Stimulated activated CD8-positive, alpha-beta memory T cell treated with anti-CD3 and anti-CD28 coated beads, Interleukin-4, amount 100 ng/mL, for 24 hours (primary cell): ENCODE measurements at places on chromosomes 13 and 19.

DNA sequence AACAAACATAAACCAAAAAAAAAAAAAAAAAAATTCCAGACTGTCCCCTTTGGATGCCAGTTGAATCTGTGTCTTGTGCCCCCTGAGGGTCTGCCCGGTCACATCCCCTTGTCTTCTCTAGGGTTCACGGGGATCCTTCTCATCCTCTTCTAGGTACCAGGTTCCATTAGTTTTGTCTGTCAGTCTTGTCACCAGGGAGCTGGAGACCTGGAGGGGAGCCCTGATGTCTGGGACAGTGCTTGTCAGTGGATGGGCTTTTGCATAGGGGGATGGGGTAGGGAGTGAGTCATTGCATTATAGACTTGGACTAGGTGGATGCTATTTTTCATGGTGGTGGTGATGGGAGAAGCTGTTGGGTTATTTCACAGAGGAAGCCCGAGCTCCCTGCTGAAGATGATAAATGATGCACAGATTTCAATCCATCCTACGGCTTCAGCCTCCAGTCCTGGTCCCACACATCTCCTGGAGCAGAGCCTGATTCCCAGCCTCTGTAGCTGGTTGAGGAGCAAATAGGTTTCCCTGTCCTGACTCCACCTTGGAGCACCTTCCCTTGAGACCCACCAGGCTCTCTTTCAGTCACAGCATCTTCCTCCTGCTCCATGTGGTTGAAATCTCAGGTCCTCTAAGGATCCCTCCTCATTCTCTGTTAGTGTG, 26.0 kb downstream of the WTIP start:
- no peak for DNase-seq

- no peak for DNase-seq
These were observed 1979.9 kb upstream of the PRR20A start for GRCh38 chr13:55160867-55161266.

DNA sequence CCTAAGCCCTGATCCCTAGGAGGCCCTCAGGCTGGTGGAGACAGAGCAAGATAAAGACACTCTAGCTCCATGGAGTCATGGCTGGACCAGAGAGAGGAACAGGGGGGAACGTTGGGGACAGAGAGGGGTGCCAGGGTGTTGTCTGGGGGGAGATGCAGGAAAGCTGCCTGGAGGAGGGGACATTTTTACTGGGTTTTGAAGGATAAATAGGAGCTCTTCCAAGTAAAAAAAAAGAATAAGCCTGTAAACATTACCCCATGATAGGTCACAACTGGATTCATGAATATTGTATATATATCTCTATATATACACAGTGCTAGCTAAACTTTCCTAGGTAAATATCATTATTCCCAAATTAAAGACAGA, 714 bp downstream of the HSH2D start:
- DNase-seq = no peak

DNA sequence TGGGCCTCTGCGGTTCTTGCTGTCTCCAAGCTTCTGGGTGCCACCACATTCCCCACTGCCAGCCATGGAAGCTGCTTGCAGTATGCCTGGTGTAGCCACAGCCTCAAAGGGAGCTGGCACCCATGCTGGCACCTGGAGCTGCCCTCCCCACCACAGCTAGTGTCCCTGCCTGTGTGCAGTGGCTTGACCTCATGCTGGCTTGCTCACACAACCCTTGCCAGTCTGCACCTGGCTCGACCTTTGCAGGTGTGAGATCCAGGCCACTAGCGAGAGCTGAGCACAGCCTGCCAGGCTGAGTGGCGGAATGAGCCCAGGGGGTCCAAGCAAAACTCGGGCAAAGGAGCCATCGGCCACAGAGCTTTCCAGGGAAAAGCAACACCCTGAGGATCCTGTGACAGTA, 236.7 kb upstream of the CSNK1A1L start:
- DNase-seq = no peak

- no peak for DNase-seq
These were observed 125.3 kb downstream of the TM9SF2 start for GRCh38 chr13:99626461-99627082.

GRCh38 chr13:40596484-40596883, 70.0 kb downstream of the FOXO1 start:
- no peak for DNase-seq

- no peak for DNase-seq
These were observed 26.8 kb downstream of the CERS1 start for GRCh38 chr19:18869023-18869618.

DNA sequence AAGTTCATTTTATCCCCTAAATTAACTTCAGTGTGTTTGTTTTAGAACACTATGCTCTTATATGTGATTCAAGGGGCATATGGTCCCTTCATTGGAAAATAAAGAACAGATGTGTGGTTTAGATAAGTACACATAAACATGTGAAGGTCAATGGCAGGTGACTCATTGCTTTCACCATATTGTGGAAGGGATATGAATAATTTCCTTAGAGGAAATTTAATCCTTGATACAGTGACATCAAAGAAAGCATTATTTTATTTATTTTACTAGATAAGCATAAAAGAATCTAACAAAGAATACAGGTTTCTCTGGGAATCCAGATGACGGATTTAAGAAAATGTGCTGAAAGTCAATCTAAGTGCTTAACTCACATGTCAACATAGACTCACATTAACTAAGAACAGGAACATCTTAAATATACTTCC, 373.5 kb downstream of the KCTD12 start:
- DNase-seq = no peak

DNA sequence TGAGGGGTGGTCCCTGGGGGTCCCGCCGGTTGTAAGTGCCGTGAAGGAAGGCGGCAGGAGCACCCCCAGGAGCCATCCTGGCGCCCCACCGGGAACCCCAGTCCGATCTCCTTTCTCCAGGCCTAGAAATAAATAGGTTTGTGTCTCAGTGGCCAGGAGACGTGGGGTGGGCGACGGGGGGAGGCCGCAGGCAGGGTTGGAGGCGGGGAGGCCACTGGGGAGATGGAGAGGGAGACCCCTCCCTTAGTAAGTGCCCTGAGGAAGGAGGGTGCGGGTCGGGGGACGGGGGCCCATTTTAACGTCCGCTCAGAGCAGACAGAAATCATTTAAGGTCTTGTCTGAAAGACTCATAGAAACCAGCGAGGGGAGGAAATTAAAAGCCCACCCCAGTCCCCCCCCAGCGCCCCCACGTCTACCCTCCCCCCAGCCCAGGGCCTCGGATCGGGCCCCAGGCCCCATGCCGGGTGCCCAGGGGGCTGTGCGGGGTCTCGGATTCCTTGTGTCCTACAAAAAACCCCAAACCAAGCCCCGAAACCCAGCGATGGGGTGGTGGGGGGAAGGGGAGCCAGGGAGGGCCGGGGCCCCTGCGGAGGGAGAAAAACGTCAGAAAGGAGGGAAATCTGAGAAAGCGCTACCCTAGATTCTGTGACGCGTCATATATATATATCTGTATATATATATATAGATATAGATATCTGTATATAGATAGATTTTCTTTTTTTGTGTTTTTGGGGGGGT, 19.6 kb downstream of the ZBTB7A start:
- no peak for DNase-seq

- DNase-seq = no peak
These were observed 922 bp upstream of the ERVK3-1 start for GRCh38 chr19:58304255-58304654.

DNA sequence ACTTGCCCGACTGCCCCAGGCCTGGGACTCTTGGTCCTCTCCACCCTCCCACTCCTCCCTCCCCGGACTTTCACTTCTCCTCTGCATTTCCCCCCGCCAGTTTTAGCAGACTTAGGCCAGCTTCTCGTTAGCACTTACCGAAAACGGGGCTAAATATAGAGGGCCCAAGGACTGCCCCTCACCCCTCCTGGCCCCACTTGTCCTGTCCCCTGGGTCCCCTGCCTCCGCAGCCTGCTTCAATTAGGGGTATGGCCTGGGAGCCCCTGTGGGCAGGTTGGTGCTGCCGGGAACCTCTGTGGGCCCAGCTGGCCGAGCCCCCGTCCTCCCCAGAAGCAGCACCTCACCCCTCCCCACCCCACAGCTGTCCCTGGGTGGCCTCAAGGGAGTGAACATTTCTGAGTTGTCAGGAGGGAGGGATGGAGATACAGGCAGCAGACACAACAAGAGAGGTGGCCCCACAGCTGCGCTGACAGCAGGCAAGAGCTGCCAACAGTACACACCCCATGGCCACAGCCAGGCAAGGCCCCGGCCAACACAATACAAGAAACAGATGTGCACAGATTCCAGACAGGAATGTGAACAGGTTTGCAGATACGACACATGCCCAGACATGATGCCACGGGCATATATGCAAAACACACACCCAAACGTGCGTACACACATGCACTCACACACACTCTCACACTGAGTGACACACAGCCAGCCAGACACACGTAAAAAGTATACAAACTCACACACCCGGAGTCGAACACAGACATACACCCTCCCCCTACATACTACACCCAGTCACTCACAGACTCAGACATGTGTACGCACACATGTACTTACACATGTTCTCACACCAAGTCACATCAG, 2.6 kb downstream of the POU2F2 start:
- no peak for DNase-seq

- no peak for DNase-seq
These were observed 25.0 kb downstream of the ATP8B3 start for GRCh38 chr19:1787116-1787515.

DNA sequence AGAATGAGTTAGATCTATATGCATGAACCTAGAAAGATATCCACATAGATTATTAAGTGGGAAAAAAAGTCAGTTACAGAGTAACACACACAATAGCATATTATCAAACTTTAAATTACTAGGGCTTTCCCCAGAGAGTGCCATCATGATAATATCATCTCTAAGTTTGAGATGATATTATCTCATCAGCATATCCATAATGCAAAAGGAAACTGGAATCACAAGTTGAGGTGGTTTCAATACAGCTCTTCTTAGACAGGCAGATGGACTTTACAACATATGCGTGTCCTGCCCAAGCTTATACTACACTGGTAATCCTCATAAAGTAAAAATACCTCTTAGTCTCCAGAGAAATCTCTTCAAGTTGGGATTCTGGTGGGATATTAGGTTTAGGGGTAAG, 236.2 kb upstream of the SERP2 start:
- DNase-seq = no peak

- no peak for DNase-seq
These were observed 109.7 kb upstream of the KLF12 start for GRCh38 chr13:74243637-74244526.

DNA sequence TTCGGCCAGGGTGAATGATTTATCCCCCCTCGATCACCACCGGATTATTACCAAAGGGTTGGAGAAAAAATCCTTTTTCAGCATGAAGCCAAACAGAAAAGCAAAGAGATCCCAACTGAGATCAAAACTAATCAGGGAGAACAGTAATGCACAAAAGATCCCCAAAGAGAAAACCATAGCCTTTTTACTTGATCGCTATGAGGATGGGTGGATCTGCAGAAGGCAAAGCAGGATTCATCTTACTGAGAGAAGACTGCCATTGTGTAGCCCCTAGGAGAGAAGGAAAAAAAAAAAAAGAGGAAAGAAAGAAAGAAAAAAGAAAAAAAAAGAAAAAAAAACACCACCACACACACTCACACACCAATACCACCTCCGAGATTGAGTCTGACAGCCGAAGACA, at the start of gene FGF14:
Gene FGF14 (minus strand): TSS at position 283 of the 400 bp plus-strand sequence.
- no peak for DNase-seq

DNA sequence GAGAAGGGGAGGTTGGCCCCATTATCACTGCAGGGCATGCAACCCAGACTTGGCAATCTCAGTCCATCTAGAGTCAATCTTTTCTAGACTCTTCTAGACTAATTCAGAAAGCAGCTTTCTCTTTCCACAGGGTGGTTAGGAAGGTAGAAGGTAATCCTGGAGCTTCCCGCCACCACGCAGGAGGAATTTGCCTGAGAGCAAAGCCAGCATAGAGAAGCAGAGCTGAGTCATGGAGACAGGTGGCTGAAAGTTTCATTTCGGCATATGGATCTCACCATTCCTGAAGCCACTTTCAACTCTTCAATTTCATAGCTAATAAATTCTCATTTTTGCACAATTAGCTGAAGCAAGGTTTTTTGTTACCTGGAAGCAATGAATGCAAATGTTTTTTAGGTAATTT, 29.0 kb upstream of the FFAR2 start:
- no peak for DNase-seq

- peak; percentile 58 for DNase-seq
These were observed 12.3 kb downstream of the HRC start for GRCh38 chr19:49142866-49143335.

DNA sequence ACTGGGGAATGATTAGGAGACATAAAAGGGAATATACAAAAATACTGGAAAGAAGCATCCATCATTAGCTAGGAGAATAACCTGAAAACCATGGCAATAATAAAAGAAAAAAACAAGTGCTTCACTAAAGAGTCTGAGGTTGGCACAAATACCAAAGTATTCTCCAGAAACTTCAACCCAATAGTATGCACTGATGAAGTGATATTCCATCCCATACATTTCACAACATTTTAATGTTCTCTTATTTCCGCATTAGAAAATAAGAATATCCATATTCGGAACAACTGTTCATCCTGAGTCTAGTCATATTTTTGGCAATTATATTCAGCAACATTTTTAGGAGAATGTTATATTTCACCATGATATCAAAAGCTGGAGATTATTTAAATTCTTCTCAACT, 116.2 kb downstream of the POSTN start:
- DNase-seq = no peak

GRCh38 chr19:31110336-31110735, 238.9 kb downstream of the TSHZ3 start:
- no peak for DNase-seq

- DNase-seq = no peak
These were observed 36.4 kb downstream of the CCL25 start for GRCh38 chr19:8088752-8089663.

DNA sequence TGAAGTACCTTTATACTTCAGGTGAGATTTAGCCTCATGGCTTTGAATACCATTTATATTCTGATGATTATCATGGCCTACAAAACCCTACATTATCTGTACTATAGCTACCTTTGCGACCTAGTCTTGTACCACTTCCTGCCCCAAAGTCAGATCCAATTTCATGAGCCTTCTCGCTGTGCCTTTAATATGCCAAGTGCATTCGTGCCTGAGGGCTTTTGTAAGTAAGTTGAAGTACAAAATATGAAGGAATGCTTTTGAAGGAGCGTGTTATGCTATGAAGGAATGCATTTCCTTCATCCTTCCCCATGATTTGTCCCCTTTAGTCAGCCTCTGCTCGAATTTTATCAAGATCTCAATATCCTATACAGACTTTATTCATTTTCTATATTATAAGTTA, 9.2 kb upstream of the RASL11A start:
- DNase-seq = no peak

- DNase-seq = no peak
These were observed 55.4 kb upstream of the USE1 start for GRCh38 chr19:17159466-17160393.

- DNase-seq = no peak
These were observed 81.1 kb upstream of the FLT1 start for GRCh38 chr13:28576067-28576466.
